ENCODE measurements at places on chromosomes 16 and 17.

GRCh38 chr17:5194346-5194745 is 2.7 kb upstream of the ZNF594 start:
- DNase-seq: peak; percentile 63

DNA sequence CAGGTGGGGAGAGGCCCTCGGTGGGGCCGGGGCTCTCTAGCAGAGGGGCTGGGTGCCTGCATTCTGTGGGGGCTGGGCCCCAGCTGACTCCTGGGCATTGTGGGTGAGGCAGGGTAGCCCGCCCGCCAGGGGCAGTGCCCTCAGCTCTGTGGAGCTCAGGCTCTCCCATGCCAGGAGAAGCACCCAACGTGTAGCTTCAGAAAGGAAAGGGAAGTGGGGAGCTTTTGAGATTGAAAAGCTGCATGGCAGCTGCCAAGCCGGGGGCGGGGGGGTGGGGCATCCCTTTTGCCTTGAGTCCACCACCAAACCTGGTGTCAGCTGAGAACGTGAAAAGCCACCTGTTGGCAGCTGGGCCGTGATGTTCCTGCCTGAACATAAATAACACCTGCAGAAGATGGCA is 192.1 kb upstream of the CIBAR2 start:
- DNase-seq: no peak

DNA sequence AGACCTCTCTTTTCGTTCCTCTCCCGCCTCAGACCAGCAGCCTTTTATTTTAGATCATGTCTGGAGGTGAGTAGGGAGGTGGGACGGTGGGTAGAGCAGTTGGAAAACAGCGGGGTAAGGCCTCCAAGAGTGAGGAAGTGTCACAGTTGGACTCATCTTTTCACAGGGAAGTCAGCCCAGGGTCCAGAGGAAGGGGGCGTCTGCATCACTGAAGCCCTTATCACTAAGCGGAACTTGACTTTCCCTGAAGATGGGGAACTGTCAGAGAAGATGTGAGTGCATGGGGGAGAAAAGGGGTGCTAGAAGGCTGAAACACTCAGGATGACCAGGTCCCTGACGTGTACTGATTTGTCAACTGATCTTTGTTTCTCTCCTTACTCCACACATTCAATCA is 461 bp downstream of the LRRC46 start:
- no peak for DNase-seq

DNA sequence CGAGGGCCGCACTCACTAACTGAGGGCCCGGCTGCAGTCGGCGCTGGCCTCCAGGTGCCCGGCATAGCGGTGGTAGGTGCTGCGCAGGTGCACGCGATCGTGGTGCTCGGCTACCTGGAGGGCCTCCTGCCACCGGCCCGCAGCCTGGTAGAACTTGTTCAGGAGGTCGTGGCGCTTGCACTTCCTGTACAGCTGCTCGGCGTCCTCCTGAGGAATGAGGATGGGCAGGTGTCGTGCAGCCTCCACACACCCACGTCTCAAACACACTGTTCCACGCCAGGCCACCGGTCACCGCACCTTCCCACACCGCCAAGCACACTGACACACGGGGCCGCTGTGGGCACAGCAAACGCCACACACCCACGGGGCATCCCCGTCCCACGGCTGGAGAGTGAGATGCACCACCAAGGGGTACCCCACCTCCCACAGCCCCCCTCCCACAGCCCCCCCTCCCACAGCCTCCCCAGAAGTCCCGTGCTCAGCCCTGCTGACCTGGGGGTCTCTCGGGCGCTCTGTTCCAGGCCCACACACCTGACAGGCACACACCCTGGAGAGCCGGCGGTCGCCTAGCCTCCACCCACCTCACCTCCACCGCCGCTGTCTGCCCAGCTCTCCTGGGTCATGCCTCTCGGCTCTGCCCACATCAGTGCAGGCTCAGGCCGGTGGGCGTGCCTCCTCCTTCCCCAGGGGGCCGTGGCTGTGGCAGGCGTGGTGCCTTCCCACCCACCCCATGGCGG is 7.4 kb upstream of the TMEM204 start:
- DNase-seq: no peak

- DNase-seq: peak; percentile 78
These were observed at the start of gene METRN for GRCh38 chr16:714558-715476. TSS of gene METRN (plus strand) at chr16:715118. CDS start at chr16:715290, 172 bp downstream.

DNA sequence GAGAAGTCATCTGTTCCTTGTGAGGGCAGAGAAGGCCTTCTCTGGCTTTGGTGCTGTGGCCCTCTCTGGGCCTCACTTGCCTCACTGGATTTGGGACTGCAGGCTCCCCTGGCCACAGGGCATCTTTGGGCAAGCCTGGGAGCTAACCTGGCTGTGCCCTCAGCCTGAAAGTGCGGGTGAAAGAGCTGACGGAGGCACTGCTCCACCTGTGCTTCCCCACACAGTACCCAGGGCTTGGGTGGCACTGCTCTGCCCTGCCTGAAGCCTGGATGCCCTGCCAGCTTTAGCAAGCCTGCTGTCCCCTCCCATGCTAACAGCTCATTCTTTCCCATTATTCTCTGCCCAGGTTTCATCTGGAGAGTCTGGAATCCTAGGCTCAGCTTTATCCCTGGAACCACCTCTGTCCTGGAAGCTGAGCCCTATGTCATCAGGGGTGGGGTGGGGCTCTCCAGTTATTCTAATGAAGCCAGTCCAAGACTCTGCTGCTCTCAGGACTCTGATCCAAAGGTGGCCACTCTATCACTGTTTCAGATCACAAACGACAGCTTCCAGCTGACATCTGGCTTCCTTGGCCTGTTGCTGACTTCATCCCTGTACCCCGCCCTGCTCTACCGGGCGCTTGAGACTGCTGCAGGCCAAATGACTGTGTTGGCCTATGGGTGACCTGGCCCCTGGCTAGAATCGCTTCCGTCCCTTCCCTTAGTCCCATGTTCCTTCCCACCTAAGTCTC is 29.3 kb downstream of the HIC1 start:
- peak; percentile 85 for DNase-seq

GRCh38 chr17:47199627-47200324 is 9.4 kb upstream of the MYL4 start:
- DNase-seq: no peak

GRCh38 chr16:28977703-28978662 is 3.4 kb downstream of the SPNS1 start:
- no peak for DNase-seq

- no peak for DNase-seq
These were observed 5.1 kb downstream of the RHBDF1 start for GRCh38 chr16:67183-67791.

GRCh38 chr17:82656266-82656665 is 8.0 kb upstream of the WDR45B start:
- no peak for DNase-seq

Data from GM04504 (cell line).